T-cell (primary cell): ENCODE measurements at places on chromosomes 1 and 21.

- peaks cover 13% of the 10 kb centered on the region for H3K4me1 ChIP-seq
- no peak overlapping the region for H3K27ac ChIP-seq
- no peaks in the 10 kb centered on the region for H3K27me3 ChIP-seq
- peaks cover 3% of the 10 kb centered on the region for H3K36me3 ChIP-seq
These were observed 72.5 kb upstream of the MORC3 start for GRCh38 chr21:36247316-36248010.

GRCh38 chr1:62712336-62713243, 24.4 kb upstream of the DOCK7 start:
- H3K4me1 ChIP-seq = no peaks in the 10 kb centered on the region
- DNase-seq = no peak
- no peak overlapping the region for H3K4me3 ChIP-seq
- no peaks in the 10 kb centered on the region for H3K36me3 ChIP-seq
- H3K27me3 ChIP-seq = no peaks in the 10 kb centered on the region

DNA sequence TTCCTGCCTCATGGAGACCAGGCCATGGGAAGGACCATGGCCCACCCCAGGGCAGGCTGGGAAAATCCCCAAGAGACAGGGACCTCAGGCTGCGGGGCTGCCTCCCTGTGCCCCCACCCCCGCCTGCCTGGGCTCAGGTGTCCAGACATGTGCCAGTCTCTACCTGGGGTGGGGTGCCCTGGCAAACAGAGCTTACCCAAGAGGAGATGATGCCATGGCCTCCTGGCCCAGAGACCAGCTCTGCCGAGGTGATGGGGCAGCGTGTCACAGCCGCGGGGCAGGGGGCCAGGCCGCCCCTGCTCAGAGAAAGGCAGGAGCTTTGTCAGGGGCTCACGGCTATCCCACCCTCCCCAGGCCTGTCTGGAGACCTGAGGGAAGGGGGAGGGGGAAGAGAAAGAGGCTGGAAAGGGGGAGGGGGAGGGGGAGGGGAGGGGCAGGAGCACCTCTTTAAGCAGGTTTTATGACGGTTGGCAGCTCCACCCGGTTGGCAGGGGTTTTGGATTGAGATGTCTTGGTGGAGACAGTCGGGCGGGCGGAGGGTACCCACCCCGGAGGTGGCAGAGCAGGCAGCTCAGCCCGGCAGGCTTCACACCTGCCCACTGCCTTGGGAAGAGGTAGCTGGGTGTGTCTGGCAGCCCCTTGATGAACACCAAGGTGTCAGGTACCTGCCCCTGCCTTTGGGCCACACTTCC, 101.5 kb upstream of the IFFO2 start:
- peaks cover 3% of the 10 kb centered on the region for H3K27me3 ChIP-seq
- H3K27ac ChIP-seq = no peak overlapping the region
- no peak for DNase-seq
- peaks cover 16% of the 10 kb centered on the region for H3K4me1 ChIP-seq

GRCh38 chr1:81989524-81989923, 188.8 kb downstream of the ADGRL2 start:
- H3K27ac ChIP-seq = no peak overlapping the region
- H3K4me1 ChIP-seq = no peaks in the 10 kb centered on the region
- H3K36me3 ChIP-seq = no peaks in the 10 kb centered on the region
- H3K27me3 ChIP-seq = no peaks in the 10 kb centered on the region
- no peak for DNase-seq

DNA sequence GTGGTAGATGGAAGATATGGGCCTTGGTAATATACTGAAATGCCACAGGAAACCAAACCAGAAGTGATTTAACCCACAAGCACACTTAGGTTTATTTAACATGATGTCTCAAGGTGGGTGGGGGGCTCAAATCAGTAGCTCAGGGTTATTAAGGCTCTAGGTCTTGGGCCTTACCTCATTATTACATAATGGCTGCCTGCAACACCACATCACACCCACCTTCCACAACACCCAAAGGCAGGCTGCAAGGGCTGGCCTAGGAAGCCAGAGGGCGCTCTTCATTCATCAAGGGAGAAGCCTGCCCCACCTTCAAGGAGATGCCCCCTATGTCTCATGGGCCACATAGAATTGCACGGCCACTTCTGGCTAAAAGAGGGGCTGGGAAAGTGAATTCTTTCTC, 6.0 kb downstream of the TFF1 start:
- DNase-seq = no peak
- no peak overlapping the region for H3K4me3 ChIP-seq
- no peak overlapping the region for H3K27ac ChIP-seq
- H3K27me3 ChIP-seq = peaks cover 15% of the 10 kb centered on the region

DNA sequence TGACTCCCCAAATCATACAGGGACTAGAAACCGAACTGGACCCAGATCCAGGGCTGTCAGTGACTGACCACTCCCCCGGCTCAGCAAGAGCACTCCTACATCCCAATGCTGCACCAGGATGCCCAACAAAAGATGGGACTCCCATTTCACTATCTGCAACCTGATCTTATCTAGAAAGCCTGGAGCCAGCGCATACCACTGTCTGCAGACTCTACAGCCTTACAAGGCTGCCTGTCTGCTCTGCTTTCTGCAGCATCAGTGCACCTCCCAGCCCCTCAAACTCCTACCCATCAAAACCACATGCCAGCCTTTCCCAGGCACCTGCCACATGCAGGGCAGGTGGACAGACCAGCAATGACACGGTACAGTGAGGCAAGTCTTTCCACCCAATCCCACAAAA, 52.2 kb downstream of the SSBP3 start:
- no peaks in the 10 kb centered on the region for H3K27me3 ChIP-seq
- H3K36me3 ChIP-seq = peaks cover 9% of the 10 kb centered on the region
- H3K4me1 ChIP-seq = peaks cover 39% of the 10 kb centered on the region
- H3K27ac ChIP-seq = no peak overlapping the region
- H3K4me3 ChIP-seq = no peak overlapping the region
- no peak for DNase-seq

GRCh38 chr1:73511038-73511437, 686.9 kb downstream of the LRRIQ3 start:
- H3K27me3 ChIP-seq = no peaks in the 10 kb centered on the region
- no peaks in the 10 kb centered on the region for H3K4me1 ChIP-seq
- no peaks in the 10 kb centered on the region for H3K36me3 ChIP-seq
- no peak overlapping the region for H3K4me3 ChIP-seq

- no peak for DNase-seq
- no peak overlapping the region for H3K27ac ChIP-seq
- H3K4me3 ChIP-seq = no peak overlapping the region
- no peaks in the 10 kb centered on the region for H3K36me3 ChIP-seq
- H3K27me3 ChIP-seq = no peaks in the 10 kb centered on the region
- no peaks in the 10 kb centered on the region for H3K4me1 ChIP-seq
These were observed 2018.4 kb downstream of the NCAM2 start for GRCh38 chr21:23016617-23017016.

DNA sequence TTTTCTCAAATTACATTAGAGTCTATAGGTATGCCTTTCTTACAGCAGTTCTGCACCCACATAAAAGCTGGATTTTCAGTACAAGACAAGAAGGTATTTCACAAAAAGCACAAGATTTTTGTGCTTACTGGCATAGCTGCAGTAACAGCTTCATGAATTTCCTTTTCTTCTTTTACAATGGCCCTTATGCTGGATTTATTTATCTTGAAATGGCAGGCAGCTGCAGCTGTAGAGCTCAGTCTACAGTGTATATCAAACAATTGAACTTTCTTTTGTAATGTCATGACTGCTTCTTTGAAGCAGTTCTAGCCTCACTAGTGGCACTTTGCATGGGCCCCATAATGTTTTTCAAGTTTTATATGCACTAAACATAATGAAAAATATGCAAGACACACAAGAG, 510.2 kb downstream of the KCNT2 start:
- H3K4me3 ChIP-seq = no peak overlapping the region
- no peaks in the 10 kb centered on the region for H3K36me3 ChIP-seq
- no peak for DNase-seq
- H3K27ac ChIP-seq = no peak overlapping the region
- no peaks in the 10 kb centered on the region for H3K4me1 ChIP-seq

GRCh38 chr21:38917043-38917774, 111.5 kb downstream of the ETS2 start:
- H3K36me3 ChIP-seq = no peaks in the 10 kb centered on the region
- no peaks in the 10 kb centered on the region for H3K27me3 ChIP-seq
- no peak for DNase-seq

DNA sequence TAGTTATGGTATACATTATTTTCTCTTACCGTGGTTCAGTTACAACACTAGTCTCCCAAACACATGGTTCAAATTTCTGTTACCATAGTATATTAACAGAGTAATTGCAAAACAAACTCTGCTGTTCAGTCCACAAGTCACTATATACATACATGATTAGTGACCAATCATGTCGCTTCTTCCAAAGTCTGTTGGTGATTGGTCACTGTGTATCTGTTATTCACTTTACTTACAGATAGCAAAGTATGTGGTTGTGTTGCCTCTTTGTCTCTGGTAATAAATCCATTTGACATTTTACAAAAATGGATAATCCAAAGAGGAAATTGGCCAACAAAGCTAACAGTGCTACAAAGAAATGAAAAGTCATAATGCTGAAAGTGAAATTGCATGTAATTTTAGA, 107.2 kb downstream of the RABGAP1L start:
- no peaks in the 10 kb centered on the region for H3K27me3 ChIP-seq
- DNase-seq = no peak

DNA sequence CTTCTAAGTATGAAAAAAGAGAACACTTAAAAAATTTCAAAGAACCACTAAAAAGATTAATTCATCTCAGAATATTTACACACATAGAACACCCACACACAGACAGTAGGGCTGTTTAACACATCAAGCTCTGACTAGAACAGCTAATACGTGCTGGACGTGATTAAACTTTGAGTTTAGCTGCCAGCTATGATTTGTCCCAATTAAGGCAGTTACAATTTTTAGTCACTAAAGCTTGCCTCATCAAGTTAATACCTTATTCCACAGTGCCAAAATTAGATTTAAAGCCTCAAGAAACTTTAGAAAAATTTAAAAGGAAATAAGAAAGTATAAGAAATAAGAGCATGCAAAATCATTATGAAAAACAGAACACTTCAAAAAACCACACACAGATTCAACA, 18.9 kb downstream of the SLC16A1 start:
- no peaks in the 10 kb centered on the region for H3K27me3 ChIP-seq
- H3K4me3 ChIP-seq = no peak overlapping the region
- no peak overlapping the region for H3K27ac ChIP-seq
- no peaks in the 10 kb centered on the region for H3K36me3 ChIP-seq

DNA sequence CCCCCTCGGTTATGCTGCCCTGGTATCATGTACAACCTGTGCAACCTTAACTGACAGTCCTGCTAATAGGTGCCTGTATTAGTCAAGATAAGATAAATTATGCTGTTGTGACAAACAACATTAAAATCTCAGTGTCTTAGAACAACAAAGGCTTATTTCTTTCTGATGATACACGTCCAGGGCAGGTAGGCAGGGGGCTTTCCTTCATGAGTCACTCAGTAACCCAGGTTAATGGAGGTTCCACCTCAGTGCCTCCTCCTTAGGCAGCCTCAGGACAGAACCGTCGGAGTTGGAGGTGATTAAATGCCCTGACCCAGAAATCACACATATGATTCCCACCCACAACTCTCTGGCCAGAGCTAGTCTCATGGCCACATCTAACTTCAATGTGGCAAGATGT, 94.6 kb upstream of the CASZ1 start:
- H3K27ac ChIP-seq = no peak overlapping the region
- no peak for DNase-seq
- no peaks in the 10 kb centered on the region for H3K36me3 ChIP-seq
